ENCODE measurements at places on chromosomes 6 and 20.

DNA sequence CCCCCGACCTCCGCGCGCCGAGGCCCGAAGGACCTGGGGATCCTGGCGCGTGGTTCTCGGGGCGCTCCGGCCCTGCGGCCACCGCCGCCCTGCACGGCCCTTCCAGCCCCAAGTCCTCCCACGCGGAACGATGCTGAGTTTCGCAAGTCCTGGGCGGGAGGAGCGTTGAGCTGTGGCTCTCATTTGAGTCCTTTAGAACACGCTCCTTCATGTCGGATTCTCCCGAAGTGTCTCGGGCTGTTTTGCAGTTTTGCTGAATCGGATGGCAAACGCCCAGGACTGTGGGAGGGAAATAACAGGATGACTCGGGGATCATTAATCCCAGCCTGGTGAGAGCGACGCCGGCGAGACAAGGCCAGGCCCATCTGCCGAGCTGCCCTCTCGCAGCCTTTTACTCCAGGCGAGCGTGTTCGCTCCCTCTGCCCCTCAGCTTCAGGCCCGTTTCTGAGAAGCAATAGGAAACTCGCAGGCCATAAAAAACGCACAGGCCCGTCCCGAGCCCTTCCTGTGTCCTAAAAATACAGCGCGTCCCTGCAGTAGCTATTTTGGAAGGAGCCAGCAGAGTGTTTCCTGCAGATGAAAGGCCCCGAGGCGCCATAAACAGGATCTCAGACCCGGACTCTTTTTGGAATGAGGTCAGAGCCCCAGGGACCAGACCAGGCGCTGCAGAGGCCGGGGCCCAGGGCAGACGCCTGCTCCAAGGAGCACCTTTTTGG lies 153.5 kb downstream of the DLL1 start:
- DNase-seq: peak; percentile 35
- no peaks in the 10 kb centered on the region for H3K36me3 ChIP-seq
- no peaks in the 10 kb centered on the region for H3K27me3 ChIP-seq
- H3K27ac ChIP-seq: no peak overlapping the region

DNA sequence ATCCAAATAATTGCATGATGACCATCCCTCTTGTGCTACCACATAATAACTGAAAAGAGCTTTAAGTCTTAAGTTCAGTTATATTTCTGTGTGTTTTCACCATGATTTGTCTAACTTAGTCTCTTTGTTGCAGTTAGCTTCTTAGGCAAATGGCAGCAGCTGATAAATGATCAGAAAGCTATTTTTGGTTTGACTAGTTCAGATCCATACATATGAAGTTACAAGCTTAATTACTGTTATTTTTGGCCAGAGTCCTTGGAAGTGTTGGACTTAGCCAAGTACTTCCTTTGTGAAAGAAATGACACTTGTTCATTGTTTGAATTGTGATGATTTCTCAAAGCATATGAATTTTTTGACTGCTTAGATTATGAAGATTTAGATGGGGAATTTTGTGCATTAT lies 54.2 kb downstream of the HIVEP1 start:
- H3K4me3 ChIP-seq: no peak overlapping the region
- DNase-seq: no peak
- H3K27ac ChIP-seq: no peak overlapping the region
- H3K27me3 ChIP-seq: no peaks in the 10 kb centered on the region
- H3K4me1 ChIP-seq: peaks cover 5% of the 10 kb centered on the region

- no peaks in the 10 kb centered on the region for H3K4me1 ChIP-seq
- no peak overlapping the region for H3K27ac ChIP-seq
- H3K4me3 ChIP-seq: no peak overlapping the region
- DNase-seq: peak; percentile 25
- H3K36me3 ChIP-seq: no peaks in the 10 kb centered on the region
- no peaks in the 10 kb centered on the region for H3K27me3 ChIP-seq
Measured at GRCh38 chr6:40355532-40355931, 231.6 kb downstream of the LRFN2 start.

- no peaks in the 10 kb centered on the region for H3K27me3 ChIP-seq
- no peaks in the 10 kb centered on the region for H3K36me3 ChIP-seq
- no peaks in the 10 kb centered on the region for H3K4me1 ChIP-seq
- H3K27ac ChIP-seq: no peak overlapping the region
Measured at GRCh38 chr6:66496659-66497058, 789.6 kb upstream of the EYS start.

- DNase-seq: no peak
- H3K4me1 ChIP-seq: no peaks in the 10 kb centered on the region
- no peak overlapping the region for H3K27ac ChIP-seq
- no peak overlapping the region for H3K4me3 ChIP-seq
- no peaks in the 10 kb centered on the region for H3K27me3 ChIP-seq
- H3K36me3 ChIP-seq: no peaks in the 10 kb centered on the region
Measured at GRCh38 chr20:60630609-60631008, 621.5 kb upstream of the CDH4 start.

Measured in SJSA1 (cell line).